ENCODE measurements at places on chromosomes 16 and 17.

DNA sequence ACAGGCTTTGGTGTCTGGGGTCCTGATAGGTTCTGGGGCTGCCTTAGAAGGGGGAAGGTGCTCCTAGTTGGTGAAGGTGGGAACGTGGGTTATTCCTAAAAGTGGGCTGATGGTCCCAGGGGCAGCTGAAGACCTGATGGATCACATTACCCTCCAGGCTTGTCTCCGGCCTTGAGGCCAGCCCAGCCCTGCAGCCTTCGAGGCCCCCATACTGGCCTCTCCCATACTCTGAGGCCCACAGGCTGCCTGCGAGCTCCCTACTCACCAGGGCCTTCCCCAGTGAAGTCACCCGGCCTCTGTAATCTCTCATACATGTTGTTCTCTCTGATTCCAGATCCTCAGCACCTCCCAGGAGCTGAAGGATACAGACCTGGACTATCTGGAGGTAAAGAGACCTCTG, 2.7 kb downstream of the RNF112 start:
- DNase-seq: no peak

GRCh38 chr17:31591924-31592323, 200.4 kb downstream of the RAB11FIP4 start:
- DNase-seq: no peak

DNA sequence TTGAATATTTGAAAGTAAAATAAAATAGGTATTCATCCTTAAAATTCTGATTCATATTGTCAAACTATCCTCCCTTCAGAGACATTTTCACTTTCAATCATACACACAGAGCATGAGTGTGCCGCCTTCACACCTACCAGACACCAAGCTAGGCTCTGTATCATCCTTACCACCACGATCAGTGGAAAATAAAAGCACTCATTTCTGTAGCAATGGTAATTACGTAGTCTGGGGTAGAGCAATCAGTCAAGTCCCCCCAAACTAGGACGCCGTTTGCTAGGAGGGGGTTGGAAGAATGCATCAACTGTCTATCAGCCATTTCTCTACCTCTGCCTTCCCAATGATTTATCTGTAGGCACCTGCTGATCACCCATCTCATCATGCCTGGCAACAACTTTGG, 84.6 kb upstream of the GRIN2A start:
- no peak for DNase-seq

DNA sequence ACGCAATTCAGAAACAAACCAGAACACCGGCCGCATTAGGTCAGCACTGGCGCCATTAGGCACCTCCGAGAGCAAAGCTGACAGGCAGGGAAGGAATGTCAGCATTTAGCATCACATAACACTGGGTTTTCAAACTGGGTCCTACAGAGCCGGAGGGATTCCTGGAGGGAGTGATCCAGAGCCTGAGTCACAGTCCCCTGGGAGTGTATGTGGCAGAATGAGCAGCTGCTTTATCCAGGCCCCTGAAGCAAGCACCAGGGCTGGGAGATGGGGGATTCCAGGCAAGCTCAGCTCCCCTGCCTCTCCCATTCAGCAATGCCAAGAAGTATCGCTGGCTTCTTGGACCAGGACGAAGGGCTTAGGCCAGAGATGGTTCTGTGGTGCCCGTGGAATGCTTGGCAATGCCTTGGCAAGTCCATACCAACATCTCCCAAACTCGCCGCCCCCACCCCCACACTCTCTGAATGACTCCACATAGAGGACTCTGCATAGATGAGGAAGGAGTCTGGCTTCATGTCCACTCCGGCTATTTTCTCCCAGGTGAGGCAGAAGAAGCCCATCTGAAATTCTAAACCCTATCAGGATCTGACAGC, 20.4 kb downstream of the GAS7 start:
- DNase-seq: no peak

- DNase-seq: no peak
Measured at GRCh38 chr16:15484662-15485061, 50.3 kb downstream of the BMERB1 start.

GRCh38 chr17:66476014-66476413, 173.6 kb downstream of the PRKCA start:
- no peak for DNase-seq

DNA sequence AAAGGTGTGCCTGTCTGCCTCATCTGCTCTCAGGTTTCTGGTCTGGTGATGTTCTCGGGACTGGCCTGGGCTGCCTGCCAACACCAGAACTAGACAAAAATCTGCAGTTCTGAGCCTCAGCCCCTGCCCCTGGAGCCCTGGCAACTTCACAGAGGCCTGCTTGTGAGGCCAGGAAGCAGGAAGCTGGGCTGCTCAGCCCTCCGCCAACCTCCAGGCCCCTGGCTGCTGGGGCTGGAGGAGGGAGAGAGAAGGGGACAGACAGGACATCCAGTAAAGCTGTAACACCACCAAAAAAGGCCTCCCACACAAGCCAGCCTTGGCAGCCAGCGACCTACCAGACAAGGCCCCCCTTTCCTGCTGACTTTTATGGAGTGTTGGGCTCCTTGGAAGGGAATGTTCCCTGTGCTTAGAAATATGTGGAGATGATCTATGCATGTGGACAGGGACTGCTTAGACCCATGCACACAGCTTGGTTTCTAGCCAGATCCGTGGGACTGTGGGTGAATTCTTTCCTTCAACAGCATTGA, 157.6 kb downstream of the XYLT1 start:
- DNase-seq: no peak

DNA sequence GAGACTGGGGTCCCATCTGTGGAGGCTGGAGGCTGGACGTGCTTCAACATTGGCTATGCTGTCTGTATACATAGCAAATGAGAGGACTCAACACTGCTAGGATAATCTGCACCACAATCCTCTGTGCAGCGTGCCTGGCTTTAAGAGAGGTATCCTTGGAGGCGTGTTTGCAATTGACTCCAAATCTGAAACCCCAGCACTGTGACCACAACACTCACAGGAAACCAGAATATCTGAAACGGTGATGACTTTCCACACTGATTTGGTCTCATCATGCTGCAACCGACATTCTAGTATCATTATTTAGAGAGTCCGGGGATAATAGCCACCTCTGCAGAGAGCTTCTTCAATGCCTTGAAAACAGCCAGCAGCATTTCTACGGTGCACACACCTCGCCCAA, 35.1 kb downstream of the TLE7 start:
- DNase-seq: no peak

DNA sequence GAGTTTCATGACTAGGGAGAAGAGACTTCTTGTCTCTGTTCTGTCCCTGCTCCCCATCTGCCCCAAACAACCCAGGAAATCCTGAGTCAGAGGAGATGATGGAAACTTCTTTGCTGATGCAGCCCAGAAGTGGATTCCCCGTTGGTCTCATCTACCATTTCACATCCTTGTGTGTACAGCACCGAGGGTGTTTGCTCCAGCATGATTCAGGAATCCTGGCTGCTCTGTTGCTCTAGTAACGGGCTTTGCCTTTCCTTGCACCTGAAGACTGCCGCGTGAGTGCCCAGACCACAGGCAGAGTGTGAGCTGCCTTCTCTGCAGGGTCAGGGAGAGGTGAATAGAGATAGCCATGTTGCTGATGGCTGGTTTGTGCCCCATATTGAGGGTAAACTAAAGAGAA, 408.4 kb downstream of the CPPED1 start:
- no peak for DNase-seq

DNA sequence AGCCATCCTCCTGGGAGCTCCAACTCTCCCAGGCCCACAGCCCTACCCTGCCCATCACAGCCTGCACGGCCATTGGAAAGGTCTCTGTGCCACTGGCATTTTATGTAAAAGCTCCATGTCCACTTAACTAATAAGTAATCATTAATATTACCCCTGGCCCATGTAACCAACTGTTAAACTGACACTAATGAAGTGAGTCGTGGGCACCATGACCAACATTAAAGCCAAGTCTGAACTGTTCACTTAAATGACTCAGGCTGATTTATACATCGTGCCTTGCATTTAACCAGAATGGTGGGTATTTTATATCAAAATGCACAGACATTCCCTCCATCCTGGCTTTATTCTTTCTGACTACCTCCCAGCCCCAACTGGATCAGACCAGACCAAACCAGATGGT, 229.3 kb downstream of the SOX9 start:
- DNase-seq: no peak

- DNase-seq: no peak
Measured at GRCh38 chr16:14564323-14564722, 65.7 kb downstream of the PARN start.

GRCh38 chr16:67847064-67847861, at the start of gene CENPT:
TSS of gene CENPT (minus strand) at chr16:67847693. CDS start at chr16:67833859, 13,834 bp downstream.
- DNase-seq: no peak

- DNase-seq: no peak
Measured at GRCh38 chr16:30839523-30840227, 52.7 kb upstream of the ZNF629 start.

- DNase-seq: no peak
Measured at GRCh38 chr16:29977063-29977825, 3.6 kb downstream of the TAOK2 start.

DNA sequence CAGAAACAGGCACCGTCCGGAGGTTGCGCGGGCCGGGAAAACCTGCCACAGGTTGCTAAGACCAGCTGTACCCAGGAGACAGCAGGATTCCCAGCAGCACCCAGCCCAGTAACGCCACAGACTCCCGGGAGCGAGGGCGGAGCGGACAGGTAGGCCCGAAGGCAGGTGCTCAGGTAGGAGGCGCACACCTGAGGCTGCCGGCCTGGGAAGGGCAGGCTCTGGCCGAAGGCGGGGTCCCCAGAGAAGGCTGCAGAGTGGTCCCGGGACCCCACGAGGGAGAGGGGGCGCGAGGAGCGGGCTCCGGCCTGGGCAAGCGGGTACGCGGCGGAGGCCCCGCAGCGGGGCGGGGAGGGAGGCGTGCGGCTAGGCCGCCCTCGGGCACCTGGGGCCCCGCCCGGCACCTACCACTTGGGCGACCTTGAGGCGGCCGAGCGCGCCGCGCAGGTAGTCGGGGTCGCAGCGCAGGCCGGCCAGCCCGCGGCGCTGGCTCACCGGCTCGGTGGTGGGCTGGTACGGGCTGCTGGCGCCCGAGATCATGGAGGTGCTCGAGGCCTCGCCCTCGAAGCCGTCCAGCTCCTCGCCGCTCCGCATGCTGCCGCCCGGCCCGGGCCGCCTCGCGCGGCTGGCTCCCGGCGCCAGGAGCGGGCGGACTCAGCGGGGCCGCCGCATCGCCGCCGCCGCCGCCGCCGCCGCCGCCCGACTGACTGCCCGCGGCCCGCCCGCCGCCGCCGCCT, 441 bp downstream of the CMTM4 start:
- DNase-seq: no peak

DNA sequence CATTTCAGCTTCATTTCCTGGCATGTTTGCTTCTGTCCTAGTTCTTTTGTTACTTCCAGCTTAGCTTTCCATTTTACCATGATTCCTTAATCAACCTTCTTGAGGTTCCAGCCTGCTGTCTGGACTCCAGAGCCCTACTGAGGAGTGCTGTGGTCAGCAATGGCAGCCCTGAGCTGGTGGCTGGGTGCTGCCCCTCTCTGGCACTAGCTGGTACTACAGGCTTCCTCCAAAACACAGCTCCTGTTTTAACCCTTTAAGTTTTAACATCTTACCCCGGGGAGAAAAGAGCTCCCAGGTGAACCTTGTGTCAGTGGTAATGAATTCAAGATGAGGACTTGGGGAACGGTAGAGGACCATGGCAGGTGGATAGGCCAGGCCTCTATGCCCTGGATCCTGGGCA, 395.5 kb downstream of the TMEM114 start:
- DNase-seq: no peak

GRCh38 chr17:58111676-58112075, 28.5 kb downstream of the DYNLL2 start:
- no peak for DNase-seq

DNA sequence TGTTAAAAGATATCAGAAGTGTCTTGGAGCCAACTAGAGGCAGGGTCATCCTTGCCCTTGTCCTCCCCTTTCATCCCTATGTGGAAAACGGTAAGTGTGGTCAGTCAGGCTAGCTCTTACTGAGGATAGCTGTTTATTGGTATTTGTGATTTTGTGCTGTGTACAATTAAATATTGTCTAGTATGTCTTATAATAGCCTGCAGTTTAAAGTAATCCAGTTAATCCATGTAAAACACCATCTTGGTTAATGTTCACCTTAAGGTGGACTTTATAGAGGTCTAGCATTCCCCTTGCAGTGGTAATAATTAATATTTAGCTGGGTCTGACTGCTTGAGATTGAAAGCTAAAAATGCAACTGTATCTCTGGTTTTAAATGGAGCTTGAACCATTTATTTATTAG, 25.6 kb downstream of the METTL9 start:
- DNase-seq: no peak

GRCh38 chr16:50925758-50926357, 184.0 kb downstream of the CYLD start:
- no peak for DNase-seq

DNA sequence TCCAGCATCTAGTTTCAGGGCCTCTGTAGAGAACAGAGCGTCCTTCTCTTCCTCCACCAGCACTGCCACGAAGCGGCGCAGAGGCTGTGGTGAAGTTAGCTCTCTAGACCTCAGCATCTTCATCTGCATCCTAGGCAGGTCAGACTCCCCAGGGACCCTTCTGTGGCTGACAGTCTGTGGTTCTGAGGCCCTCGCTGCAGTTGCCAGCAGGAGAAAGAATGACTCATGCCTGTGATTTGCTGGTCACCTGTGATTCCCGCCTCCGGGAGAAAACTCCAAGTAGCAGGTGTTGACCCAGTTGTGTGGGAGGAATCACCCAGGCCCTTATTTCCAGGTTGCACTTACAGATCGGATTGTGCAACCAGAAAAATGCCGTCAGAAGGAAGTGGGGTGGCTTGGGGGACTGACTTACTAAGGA, 117.3 kb upstream of the CACNG5 start:
- no peak for DNase-seq

- DNase-seq: no peak
Measured at GRCh38 chr16:27421961-27422740, 20.2 kb downstream of the IL21R start.

DNA sequence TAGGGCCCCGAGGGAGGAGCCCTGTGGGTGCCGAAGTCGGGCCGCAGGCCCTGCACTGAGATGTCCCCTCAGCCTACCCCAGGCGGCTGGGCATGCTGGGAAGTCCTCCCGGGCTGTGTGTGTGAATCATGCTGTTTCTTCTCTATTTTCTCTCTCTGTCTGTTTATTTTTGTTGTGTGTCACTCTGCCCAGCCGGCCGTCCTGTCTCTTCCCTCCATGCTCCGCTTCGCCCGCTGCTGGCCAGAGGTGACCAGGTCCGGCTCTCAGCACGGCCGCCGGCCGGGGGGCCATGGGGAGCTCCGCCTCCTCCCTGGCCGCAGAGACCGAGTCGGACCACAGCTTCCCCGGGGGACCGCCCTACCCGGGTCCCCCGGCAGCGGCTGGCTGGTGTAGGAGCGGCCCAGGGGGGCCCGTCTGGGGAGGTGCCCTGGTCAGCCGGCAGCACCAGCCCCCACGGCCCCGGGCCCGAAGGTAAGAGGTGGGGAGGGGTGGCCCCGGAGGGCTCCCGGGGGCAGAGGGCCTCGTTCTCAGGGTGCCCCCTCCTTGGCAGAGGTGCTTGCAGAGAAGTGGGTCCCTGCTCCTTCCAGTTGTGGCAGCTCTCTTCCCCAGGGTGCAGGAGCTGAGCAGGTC, 12.5 kb downstream of the CAPN15 start:
- no peak for DNase-seq

GRCh38 chr16:82660966-82661365, 34.2 kb downstream of the CDH13 start:
- DNase-seq: no peak

Measured in activated naive CD8-positive, alpha-beta T cell treated with anti-CD3 and anti-CD28 coated beads, Interleukin-2, amount 50 U/mL, for 16 hours (primary cell).